ENCODE measurements at places on chromosomes 11 and 22. TPM values are rescaled to one million over a fixed set of nuclear protein-coding genes. Genes with fewer than 3 reads are reported as not detected.

Gene TTLL1
- 11.2 TPM for total RNA-seq

GRCh38 chr11:24514219-24514594 lies 17.4 kb downstream of the LUZP2 start:
- H3K27me3 ChIP-seq = no peaks in the 10 kb centered on the region
- no peaks in the 10 kb centered on the region for H3K36me3 ChIP-seq
- H3K27ac ChIP-seq = no peak overlapping the region
- no peak overlapping the region for H3K4me3 ChIP-seq
- H3K4me1 ChIP-seq = no peaks in the 10 kb centered on the region

DNA sequence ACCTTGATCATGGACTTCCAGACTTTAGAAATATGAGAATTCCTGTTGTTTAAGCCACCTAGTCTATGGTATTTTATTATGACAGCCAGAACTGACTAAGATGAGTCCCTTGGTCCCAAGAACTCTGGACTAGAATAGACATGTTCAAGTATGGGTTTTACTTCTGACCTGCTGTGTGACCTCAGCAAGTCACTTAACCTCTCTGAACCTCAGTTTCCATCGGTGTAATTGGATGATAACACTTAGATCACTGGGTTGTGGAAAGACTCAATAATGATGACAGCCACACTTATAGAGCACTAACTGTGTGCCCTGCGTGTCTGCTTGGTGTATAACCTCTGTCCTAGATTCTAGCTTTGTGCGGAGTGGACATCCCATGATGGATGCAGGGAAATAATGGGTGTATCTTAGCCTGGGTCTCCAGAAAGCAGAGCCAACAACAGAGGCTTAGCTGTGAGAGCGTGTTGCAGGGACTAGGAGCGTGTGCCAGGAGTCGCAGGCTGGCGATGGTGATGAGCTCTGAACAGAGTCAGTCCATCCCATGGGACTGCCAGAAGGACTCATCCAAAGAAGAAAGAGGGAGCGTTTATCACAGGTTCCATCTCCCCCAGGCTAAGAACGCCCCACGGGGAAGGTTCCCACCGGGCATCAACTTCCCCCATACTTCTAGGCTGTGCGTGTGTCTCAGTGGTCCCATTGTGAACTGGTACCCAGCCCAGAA lies 93.2 kb upstream of the TP53I11 start:
- H3K36me3 ChIP-seq = no peaks in the 10 kb centered on the region
- no peak for DNase-seq
- H3K27me3 ChIP-seq = no peaks in the 10 kb centered on the region
- H3K4me1 ChIP-seq = peaks cover 11% of the 10 kb centered on the region
- H3K4me3 ChIP-seq = no peak overlapping the region

- H3K27ac ChIP-seq = no peak overlapping the region
- peaks cover 23% of the 10 kb centered on the region for H3K27me3 ChIP-seq
- no peaks in the 10 kb centered on the region for H3K4me1 ChIP-seq
- DNase-seq = no peak
- H3K4me3 ChIP-seq = no peak overlapping the region
These were observed 7.0 kb upstream of the NEFH start for GRCh38 chr22:29473001-29473400.

Gene CELSR1
- 2.1 TPM for total RNA-seq

DNA sequence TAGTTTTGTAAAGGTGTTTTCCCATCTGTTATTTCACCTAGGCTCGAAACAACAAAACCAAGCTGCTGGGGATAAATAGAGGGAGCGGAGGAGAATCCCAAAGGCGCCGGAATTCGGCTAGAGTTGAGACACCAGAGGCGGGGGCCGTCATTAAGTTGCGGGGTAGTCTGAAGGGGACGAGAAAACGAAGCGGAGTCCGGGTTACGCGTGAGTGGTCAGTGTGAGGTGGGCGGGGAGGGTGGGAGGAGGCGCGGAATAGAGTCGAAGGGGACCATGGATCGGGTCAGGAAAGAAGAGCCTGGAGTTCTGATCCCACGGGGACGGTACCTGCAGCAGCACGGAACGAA lies 361 bp downstream of the SRPRA start:
- peaks cover 35% of the 10 kb centered on the region for H3K36me3 ChIP-seq
- no peak for DNase-seq
- no peaks in the 10 kb centered on the region for H3K27me3 ChIP-seq
- peak overlapping the region; percentile 82 for H3K27ac ChIP-seq
- peak overlapping the region; percentile 92 for H3K4me3 ChIP-seq
- H3K4me1 ChIP-seq = peaks cover 12% of the 10 kb centered on the region

DNA sequence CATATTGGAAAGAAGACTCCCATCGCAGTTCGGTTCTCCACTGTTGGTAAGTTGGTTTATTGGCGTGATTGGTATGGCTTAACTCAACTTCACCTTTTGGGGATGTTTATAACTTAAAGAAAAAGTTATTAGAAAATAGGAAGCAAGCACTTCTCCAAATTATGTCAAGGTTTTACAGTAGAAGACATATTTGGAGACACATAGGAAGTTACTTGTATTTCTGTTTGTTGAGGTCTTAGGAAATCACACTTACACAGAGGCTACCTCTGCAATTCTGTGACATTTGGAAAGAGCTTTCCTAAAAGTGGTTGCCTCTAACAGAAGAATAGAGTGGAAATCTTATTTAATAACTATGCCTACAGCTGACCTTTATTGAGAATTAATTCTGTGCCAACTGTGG lies 12.3 kb downstream of the CAT start:
- H3K27ac ChIP-seq = no peak overlapping the region
- no peak for DNase-seq
- peaks cover 10% of the 10 kb centered on the region for H3K36me3 ChIP-seq
- no peaks in the 10 kb centered on the region for H3K4me1 ChIP-seq
- no peaks in the 10 kb centered on the region for H3K27me3 ChIP-seq

Gene UBQLNL
- 0.28 TPM for total RNA-seq

Gene YPEL4
- total RNA-seq = 0.30 TPM

GRCh38 chr11:65437436-65438227 lies 15.0 kb downstream of the NEAT1 start:
- DNase-seq = peak; percentile 38
- H3K27me3 ChIP-seq = no peaks in the 10 kb centered on the region
- H3K4me1 ChIP-seq = peaks cover 10% of the 10 kb centered on the region
- no peak overlapping the region for H3K27ac ChIP-seq
- peaks cover 33% of the 10 kb centered on the region for H3K36me3 ChIP-seq

Gene CREB3L1
- 0.78 TPM for total RNA-seq

DNA sequence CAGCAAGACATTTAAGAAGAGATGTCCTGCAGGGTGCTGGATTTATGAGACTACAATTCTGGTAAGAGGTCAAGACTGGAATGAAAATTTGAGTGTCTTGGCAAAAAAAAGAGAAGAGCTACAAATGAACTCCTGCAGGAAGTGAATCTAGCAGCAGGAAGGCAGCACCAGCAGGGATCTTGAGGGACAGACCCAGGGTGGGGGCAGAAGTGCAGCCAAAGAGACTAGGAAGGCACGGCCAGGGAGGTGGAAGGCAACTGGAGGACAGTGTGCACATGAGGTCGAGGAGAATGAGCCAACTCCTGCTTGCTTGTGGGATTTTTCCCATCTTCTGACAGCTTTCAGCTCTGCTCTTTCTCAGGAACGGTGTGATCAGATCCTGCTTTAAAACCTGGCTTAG lies 263.2 kb downstream of the BUD13 start:
- H3K27me3 ChIP-seq = no peaks in the 10 kb centered on the region
- H3K36me3 ChIP-seq = no peaks in the 10 kb centered on the region
- no peak overlapping the region for H3K27ac ChIP-seq
- H3K4me1 ChIP-seq = no peaks in the 10 kb centered on the region
- DNase-seq = no peak

Gene MUC5AC
- total RNA-seq = not detected

DNA sequence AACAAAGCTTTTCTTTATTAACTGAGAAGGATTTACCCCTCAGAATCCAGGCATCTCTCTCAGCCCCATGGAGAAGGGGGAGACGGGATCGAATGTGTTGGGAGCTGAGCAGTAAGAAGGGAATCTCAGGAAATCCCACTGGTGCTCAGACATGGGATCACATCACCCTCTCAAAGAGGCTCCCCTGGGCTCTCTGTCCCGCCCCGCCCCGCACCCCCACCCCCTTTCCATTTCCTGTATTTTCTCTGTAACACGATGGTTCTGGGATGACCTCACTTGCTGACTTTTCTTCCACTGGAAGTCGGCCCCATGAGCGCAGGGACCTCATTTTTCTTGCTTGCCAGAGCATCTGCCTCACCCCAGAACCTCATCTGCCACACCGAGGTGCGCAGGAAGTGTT lies 100.0 kb downstream of the RPS6KA4 start:
- DNase-seq = no peak
- no peak overlapping the region for H3K27ac ChIP-seq
- H3K4me1 ChIP-seq = no peaks in the 10 kb centered on the region
- no peak overlapping the region for H3K4me3 ChIP-seq
- H3K36me3 ChIP-seq = no peaks in the 10 kb centered on the region

GRCh38 chr11:68470304-68470811 lies 9.8 kb downstream of the PPP6R3 start:
- H3K36me3 ChIP-seq = no peaks in the 10 kb centered on the region
- H3K27me3 ChIP-seq = no peaks in the 10 kb centered on the region
- peaks cover 8% of the 10 kb centered on the region for H3K4me1 ChIP-seq
- H3K4me3 ChIP-seq = no peak overlapping the region

Gene OR4C13
- not detected for total RNA-seq

GRCh38 chr11:75261902-75262361 lies 21.4 kb downstream of the TPBGL start:
- H3K4me3 ChIP-seq = no peak overlapping the region
- peaks cover 14% of the 10 kb centered on the region for H3K36me3 ChIP-seq
- no peak for DNase-seq
- H3K4me1 ChIP-seq = no peaks in the 10 kb centered on the region
- H3K27ac ChIP-seq = no peak overlapping the region

- no peak overlapping the region for H3K27ac ChIP-seq
- H3K36me3 ChIP-seq = no peaks in the 10 kb centered on the region
- H3K4me1 ChIP-seq = peaks cover 13% of the 10 kb centered on the region
- H3K4me3 ChIP-seq = no peak overlapping the region
These were observed 14.0 kb upstream of the NRIP3 start for GRCh38 chr11:9017773-9018172.

DNA sequence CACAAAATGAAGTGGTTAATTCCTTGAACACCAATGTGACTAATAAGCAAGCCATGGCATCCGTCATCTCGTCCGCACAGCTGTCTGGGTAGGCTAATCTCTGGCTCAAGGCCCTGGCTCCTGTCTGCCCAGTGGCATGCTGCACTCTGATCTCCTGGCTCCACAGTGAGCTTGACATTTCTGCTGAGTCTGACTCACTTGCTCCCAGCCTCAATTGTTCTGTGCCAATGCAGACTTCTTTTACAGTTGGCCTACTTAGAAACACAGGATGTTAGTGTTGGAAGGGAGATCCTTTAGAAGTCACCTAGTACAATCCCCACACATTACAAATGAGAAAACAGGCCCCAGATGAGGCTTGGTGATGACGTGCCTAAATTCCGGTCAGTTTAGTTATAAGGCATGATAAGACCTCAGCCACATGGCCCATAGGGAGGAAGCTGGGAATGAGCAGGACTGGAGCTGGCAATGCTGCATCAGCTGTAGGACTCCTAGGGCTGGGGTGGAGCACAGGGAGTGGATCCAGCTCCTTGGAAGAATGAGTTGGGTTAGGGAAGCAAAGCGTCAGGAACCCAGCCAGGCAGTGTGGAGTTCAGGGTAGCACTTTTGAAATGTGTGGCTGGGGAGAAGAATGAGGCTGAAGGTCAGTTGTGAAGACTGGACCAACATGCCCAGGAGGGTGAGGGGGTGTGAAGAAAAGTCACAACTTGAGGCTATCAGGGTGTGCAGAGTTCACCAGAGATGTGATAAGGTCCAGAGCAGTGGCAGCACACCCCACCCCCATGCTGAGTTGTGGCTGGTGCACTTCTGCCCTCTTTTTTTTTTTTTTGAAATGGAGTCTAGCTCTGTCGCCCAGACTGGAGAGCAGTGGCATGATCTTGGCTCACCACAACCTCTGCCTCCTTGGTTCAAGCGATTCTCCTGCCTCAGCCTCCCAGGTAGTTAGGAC lies 70.2 kb upstream of the EED start:
- H3K27ac ChIP-seq = peak overlapping the region; percentile 97
- DNase-seq = peak; percentile 100
- no peak overlapping the region for H3K4me3 ChIP-seq
- no peaks in the 10 kb centered on the region for H3K36me3 ChIP-seq
- H3K4me1 ChIP-seq = peaks cover 39% of the 10 kb centered on the region
- H3K27me3 ChIP-seq = no peaks in the 10 kb centered on the region

Gene GGTLC2
- total RNA-seq = not detected

- H3K36me3 ChIP-seq = no peaks in the 10 kb centered on the region
- DNase-seq = no peak
- H3K4me3 ChIP-seq = no peak overlapping the region
- no peaks in the 10 kb centered on the region for H3K27me3 ChIP-seq
- H3K4me1 ChIP-seq = no peaks in the 10 kb centered on the region
- H3K27ac ChIP-seq = no peak overlapping the region
These were observed 272.3 kb downstream of the GUCY1A2 start for GRCh38 chr11:106745941-106746340.

Gene MAPK11
- total RNA-seq = 29.4 TPM

Gene C11orf87
- not detected for total RNA-seq

Gene PRDM11
- 13.9 TPM for total RNA-seq

Gene OR6A2
- 0.46 TPM for total RNA-seq

Gene CHCHD10
- 64.8 TPM for total RNA-seq

DNA sequence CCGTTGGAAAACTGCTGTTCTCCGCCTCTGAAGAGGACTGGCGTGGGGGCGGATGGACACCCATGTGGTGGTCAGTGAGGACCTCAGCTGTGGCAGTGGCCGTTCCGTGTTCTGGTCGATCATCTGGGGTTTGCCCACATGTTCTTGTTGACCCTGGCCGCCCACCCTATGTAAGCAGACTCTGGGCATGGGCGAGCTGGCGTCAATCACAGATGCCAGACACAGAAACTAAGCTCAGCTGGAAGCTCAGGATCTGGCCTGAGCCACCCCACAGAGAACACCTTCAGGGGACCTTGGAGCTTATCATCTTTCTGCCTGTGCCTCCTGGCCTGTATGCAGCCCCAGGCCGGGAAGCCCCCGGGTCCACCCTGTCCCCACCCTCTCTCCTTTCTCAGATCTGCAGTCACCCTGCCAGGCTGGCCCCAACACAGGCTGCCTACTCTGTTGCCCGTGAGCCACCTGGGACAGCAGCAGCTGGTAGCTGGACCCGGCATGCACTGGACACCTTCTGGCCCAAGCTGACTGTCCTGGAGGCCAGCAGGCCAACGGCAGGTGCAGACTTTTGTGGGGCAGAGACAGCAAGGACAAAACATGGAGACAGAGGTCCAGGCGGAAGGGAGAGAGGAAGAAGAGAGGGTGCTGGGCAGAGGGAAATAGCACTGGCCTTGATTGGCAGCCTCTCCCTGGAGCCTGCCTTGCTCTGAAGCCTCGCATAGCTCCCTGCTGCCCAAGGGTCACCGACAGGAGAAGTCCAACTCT lies 91.5 kb downstream of the PHF21B start:
- no peaks in the 10 kb centered on the region for H3K27me3 ChIP-seq
- H3K4me1 ChIP-seq = no peaks in the 10 kb centered on the region
- no peak overlapping the region for H3K4me3 ChIP-seq
- H3K36me3 ChIP-seq = no peaks in the 10 kb centered on the region

Gene SLC16A8
- not detected for total RNA-seq

Gene OR51E2
- total RNA-seq = not detected
